ENCODE measurements at places on chromosomes 12 and 14.

DNA sequence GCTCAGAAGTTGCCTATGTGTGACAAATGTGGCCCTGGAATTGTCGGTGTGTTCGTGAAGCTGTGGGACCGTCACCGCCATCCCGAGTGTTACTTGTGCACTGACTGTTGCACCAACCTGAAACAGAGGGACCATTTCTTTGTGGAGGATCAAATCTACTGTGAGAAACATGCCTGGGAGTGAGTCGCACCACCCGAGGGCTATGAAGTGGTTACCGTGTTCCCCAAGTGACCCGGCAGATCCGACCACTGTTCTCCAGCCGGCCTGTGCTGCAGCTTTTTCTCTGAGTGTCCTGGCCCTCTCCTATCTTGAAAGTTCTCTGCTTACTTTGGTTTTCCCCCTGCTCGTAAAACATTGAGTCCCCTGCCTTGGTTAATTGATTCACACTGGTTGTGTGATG, 65.3 kb downstream of the VCPKMT start:
- no peak for DNase-seq

GRCh38 chr12:117130801-117131200, 31.6 kb upstream of the TESC start:
- DNase-seq: no peak

- DNase-seq: peak; percentile 98
Observed at GRCh38 chr12:6195665-6196535, 4.3 kb upstream of the CD9 start.

DNA sequence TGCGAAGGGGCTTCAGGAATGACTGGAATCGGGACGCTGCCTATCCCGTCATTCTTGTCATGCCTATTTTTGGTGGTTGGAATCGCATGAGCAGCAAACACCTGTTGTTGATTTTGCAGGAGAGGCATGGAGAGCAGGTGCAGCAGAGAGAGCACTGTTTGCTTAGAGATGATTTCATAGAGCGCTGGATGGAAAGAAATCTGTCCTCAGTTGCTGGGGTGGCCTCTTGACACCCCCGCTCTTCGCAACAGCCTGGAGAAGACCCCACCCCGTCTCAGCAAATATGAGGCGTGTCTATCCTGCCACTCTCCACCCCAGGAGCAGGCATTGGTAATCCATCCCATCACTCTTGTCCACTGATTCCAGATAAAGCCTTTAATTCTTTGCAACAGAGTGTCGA, 19.3 kb upstream of the NCOR2 start:
- no peak for DNase-seq

DNA sequence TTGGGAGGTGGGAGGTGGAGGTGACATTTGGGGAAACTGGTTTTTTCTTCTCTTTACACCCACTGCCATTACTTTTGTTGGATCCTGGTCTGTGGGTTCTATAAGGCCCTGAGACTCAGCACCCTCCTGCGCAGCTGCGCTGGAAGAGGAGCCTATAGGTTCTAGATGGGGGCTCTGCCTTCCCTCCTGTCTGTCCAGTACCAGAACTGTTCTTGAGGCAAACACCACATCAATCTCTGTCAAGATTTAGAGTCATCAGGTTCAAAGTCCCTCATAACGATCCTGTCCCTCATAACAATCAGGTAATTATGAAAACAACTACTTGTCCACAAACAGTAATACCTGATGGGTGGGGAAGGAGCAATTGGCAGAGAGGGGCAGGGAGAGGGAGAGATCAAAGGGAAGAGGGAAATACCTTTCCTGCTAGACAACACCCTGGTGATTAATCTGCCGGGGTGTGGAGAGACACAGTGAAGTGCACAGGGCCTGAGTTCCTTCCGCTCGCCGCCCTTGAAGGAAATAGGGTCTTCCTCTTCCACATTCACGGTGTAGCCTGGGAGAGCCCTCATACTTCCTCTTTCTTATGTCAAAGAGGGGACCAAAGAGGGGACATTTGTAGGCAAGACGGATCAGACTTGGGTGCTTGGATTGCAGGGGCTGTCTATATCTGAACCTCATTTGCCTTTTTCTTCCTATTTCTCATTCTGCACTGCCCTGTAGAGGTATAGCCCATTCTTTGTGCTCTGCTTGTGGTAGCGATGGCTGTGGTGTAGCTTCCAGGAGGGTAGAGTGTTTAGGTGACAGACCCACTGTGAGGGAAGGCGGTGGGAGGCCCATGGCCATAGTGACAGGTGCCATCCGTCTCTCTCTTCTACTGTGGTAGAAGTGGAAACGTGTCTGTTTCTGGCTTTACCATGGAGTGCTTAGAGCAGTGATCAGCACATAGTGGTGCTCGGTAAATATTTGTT, 12.6 kb downstream of the GPRC5A start:
- DNase-seq: no peak

DNA sequence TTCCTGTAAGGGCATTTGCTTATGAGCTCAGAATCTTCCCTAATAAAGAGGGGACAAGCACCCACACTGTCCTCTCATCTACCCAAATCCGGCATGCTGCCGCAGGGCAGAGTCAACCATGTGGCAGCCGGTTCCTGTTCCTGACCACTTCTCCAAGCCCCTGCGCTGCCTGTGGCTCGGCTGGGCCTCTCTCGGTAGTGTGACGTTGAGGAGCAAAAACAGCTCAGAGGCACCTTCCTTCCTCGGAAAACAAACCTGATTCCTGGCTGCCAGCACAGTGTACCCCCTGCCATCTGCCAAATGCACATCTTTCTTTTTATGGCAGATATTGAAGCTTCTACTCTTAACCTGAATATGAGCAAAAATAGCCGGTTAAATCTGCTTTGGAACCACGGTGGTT, 50.5 kb downstream of the CFAP251 start:
- DNase-seq: no peak

GRCh38 chr14:65025818-65026217, 39.1 kb downstream of the FNTB start:
- DNase-seq: no peak

DNA sequence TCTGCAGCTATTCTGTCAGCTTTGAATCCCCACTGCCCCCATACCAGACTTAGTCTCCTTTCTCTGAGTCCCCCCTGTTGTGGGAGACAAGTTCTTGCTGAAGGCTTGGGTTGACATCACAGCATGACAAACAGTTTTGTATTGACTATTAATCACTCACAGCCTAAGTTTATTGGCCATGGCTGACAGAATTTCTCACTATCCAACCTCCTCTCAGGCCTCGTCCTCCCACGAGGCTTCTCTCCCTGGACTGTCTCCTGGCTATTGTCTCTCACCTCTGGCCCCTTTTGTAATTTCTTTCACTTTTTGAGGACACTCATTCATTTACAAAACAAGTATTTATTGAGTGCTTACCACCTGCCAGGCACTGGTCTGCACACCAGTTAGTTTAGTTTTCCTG, 35.2 kb upstream of the DCD start:
- no peak for DNase-seq

- no peak for DNase-seq
Observed at GRCh38 chr12:70982286-70982685, 61.7 kb upstream of the PTPRR start.

DNA sequence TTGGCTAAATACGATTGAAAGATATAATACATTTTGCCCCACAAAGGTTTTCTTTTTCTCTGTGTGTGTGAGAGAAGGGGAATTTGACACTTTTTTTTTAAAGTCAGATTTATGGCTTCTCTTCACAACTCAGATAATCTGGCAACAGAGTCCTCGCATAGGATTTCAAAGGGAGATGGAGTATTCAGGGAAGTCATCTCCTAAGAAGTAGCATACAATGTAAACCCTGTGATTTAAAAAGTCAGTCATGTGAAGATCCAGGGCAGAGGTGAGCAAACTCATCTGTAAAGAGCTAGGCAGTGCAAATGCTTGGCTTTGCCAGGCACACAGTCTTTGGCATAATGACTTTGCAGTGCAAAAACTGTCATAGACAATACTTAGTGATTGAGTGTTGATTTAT, 1526.3 kb downstream of the AACS start:
- no peak for DNase-seq
